ENCODE measurements at places on chromosomes 13 and 19.

- DNase-seq, result no peak
Measured at GRCh38 chr13:27562457-27562856, 57.9 kb downstream of the LNX2 start.

GRCh38 chr13:35332134-35332533 lies 144.4 kb downstream of the MAB21L1 start:
- DNase-seq, result no peak

DNA sequence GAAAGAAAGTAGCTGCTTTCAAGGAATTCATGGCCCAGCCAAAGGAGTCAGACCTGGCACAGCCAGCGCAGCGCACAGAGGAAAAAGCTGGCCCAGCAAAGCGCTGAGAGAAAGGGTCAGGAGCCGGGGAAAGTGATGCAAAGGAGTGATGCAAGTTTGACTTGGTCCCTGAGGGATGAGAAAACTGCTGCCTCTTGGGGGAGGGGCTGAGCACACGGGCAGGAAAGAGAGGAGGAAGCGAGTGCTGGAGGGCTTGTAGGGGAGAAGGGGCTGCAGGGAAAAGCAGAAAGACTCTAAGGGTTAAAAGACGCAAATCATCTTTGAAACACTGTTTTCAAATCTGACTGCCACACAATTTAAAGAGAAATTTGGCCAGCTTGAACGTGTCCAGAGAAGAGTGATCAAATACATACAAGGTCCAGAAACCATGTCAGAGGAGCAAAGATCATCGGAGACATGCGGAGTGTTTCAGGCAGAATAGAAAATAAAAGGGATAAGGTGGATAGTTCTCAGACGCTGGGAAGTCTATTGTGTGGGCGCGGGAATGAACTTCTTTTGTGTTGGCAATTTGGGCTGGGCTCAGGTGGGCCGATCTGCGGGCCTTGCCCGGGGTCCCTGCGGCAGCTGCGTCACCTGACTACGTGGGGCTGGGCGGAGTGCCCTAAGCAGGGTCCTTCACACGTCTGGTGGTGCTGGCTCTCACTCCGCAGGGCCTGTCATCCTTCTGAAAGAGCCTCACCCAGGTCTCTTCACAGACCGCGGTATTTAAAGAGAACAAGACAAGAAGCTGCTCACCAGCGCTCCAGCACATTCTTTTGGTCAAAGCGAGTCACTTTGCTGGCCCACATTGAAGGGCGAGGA lies 18.1 kb downstream of the N4BP2L1 start:
- DNase-seq, result peak; percentile 25

DNA sequence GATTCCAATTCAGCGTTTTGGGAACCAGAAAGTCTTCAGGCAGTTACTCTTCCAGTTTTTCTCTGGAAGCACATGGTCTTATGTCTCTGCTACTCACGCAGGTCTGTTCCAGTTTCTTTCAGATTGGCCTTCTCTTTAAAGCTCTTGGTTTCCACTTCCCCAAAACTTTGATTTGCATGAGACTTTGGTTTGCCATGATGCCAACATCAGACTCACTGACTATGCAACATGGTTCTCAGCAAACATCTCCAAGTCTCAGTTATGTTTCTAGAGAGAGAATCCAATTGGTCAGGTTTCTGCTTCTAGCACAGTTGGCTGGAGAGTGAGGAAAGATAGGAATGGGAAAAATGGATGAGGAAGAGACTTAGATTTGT lies 3.1 kb downstream of the AKAP11 start:
- DNase-seq, result no peak

DNA sequence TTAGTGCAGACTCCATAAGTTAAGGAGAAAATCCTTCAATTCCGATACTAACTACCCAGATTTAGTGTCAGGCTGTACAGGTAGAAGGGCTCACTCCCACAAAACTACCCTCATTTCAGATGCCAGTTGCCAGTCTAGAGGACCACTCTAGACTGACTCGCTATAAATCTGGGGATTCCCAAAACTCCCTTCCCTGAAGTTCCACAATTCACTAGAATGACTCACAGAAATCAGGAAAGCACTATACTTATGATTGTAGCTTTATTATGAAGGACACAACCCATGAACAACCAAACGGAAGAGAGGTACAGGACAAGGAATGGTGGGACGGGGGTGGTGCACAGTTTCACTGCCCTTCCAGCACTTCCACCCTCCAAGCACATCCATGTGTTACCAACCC lies 321.2 kb downstream of the DIAPH3 start:
- no peak for DNase-seq

DNA sequence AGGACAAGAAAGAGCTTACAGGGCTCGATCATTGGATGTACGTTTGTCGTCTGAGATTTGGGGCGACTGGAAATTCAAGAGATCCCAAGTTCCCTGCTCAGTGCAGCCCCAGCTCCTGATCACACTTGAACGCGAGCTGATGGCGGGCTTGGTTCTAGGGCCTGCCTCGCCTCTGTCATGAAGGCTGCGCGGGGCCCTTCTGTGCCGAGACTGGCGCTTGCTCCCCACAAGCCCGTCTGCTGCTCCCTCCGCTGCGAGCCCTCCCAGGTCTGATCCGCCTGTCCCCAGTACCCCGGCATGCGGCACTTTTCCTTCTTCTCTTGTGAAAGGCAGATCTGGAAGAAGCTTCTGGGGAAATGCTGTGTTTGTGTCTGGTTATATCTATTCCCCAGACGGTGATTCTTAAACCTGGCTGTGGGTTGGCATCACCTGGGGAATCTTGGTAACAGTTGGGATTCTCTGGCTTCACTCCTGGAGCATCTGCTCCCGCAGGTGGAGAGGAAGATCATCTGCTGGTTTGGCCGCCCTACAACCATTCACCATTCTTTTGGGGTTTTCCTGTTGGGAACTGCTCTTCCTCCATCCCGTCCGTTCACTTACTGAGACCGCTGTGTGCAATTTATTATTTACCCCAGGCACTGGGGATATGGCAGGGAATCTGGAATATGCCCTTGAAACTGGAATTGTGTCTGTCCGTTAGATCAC lies 43.6 kb downstream of the SIPA1L3 start:
- no peak for DNase-seq

DNA sequence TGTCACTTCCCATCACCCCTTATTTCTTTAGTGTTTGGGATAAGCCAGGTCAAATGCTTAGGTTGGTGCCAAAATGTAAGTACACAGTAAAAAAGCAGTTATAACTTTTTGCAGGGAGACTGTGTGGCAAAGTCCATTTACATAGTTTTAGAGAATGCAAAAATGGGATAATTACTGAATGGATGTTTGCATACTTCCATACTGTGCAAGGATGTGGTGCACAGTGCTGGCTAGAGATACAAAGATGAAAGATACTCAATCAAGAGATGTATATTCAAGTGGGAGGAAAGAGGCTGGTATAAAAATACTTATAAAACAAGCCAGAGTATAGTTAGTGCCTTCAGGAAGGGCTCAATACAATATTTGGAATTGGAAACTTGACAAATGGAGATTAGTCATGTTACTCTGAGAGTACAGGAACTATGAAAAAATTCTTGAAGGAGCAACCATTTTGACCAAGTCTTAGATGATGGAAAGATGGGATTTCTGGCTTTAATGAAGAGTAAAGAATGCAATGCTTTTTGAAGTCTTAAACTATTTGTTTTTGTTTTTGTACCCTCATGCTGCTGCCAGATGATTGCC lies 8.0 kb downstream of the PDS5B start:
- no peak for DNase-seq

DNA sequence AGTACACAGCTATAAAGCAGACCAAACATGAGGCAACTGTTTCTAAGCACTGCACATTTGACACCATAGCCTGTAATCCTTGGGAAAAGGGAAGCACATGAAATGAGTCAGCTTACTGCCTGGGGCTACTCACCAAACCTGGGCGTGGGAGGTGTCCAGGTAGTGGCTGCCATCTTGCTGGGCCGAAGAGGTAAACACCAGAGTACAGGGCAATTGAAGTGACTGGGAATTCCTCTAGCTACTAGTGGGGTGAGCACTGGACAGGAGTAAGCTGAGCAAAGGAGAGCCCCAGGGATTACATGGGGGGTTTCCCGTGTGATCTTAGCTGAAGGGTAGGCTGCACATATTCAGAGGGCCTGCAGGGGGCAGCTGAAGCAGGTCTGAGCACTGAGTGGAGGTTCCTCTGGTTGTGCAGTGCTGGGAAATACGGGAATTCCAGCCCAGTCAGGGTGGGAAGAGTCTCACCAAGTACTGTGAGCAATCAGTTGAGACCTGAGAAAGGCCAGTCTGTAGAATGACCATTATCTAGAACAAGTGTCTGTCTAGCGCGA lies 140.5 kb downstream of the SLC7A1 start:
- no peak for DNase-seq

GRCh38 chr19:48920949-48921348 lies 12.6 kb upstream of the DHDH start:
- no peak for DNase-seq

DNA sequence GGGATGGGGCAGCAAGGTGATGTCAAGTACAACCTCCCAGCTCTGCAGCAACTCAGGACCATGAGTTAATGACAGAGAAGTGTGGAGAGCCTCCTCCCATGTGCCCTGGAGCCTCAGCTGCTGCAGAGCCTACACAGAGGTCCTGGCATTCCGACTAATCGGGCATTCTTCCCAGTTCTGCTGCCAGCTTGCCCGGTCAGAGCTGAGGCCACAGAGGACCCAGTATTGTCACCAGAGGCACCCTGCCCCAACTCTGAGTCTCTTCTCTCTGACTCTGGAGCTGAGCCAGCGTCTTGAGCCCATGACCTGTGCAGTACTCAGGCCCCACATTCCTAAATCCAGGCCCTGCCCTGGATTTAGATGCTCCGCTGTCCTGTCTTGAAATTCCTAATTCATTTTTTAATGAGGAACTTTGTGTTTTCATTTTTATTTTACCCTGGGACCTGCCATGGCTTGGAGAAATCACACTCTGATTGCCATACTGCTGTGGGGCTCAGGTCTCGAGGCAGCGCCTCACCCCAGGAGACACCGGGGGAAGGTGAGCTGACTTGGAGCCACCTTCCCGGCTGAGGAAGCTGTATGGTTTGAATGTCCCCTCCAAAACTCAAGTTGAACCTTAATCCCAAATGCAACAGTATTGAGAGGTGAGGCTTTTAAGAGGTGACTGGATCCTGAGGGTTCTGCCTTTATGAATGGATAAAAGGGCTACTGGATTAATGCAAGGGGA lies 144.9 kb upstream of the ZNF507 start:
- DNase-seq, result no peak

DNA sequence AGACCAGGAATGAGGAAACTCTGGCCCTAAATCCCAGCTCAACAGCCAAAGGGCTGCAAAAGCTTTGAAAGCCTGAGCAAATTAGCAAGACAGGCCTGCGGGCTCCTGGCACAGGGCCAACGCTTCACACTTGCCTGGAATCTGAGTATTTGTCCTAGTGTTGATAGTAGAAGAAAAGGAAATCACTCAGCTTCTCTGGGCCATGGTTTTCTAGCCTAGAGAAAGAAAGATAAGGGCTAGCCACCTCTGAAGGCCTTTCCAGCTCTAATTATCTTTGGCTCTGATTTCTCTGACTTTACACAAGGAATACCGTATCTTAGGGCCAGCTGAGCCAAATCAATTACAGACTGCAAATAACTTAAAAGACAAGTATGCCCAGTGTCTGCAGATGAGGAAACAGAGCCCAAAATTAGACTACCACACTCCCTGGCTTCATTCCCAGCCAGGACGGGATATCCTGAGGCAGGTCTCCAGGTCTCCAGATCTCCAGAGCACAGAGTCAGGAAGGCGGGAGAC lies 69.6 kb downstream of the STK24 start:
- peak; percentile 50 for DNase-seq

DNA sequence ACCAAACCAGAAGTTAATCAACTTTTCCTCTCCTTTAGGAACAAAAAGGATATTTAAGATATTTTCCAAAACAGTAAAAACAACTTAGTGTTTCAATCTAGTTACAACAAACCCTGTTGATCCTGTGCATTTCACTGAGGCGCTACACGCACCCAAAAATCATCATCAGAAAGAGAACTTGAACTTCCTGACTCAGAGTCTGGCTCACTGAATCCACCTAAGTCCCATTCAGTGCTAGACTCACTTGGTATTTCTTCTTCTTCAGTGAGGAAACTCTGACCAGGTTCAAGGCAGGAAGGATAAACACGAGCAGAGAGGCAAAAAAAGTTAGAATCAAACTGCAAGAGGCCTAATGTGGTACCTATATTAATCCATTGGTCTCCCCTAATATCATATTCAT lies 2.2 kb downstream of the KBTBD6 start:
- no peak for DNase-seq

DNA sequence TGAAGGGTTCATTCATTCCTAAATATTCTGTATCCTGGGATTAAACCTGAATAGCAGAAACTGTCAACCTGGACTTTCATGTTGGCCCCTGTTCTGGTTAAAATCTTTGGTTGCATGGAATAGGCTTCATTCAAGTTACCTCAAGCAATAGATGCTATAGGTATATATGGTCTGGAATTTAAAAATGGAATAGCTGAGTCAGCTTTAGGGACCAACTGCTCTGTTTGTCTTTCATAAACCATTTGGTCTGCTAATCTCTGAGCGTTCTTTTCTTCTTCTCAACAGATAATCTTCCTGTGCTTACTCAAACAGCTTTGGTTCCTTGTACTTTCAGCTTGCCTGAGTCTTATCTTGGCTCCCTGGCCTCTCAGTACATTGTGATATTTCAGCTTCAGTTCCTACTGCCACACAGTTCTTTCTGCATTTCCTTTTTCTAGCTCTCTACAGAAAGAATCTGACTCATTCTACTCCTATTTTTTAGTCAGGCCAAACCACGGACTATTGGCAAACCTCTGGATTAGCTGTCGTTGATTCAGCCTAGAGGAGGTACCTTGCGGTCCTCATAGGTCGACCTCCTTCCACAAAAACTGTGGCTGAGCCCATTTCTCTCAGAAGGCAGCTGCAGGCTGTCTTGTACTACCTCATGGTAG lies 35.9 kb upstream of the MAB21L1 start:
- no peak for DNase-seq

- peak; percentile 43 for DNase-seq
Measured at GRCh38 chr19:4597975-4598671, 38.6 kb upstream of the SEMA6B start.

DNA sequence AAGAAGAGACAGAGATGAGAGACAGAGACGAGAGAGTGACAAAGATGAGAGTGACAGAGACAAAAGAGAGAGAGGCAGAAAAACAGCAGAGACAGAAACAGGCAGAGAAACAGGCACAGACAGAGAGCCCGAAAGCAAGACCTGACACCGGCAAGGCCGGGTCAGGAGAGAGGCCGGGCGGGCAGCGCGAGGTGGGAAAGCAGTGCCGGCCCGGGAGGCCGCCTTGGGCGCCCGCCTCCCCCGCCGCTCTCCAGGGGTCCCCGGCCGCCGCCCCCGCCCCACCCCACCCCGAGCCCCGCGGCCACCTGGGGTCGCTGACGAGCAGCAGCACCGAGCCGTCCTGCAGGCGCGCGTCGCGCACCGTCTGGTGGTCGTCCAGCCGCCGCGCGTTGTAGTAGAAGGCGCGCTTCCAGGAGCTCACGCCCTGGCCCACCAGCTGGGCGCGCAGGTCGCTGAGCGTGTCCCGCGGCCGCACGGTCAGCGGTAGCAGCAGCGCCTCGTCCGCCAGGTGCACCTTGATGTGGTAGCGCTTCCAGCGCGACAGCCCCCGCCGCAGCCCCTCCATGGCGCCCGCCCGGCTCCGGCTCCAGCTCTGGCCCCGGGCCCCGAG lies at the start of gene TINCR:
TINCR (minus strand) TSS at position 594 of the 610 bp plus-strand sequence.
- DNase-seq, result no peak

- peak; percentile 89 for DNase-seq
Measured at GRCh38 chr19:940591-941291, 14.9 kb downstream of the ARID3A start.
